Activated CD4-positive, alpha-beta T cell treated with anti-CD3 and anti-CD28 coated beads, Interleukin-2, amount 50 U/mL, for 16 hours (primary cell): ENCODE measurements at places on chromosomes 16 and 17.

DNA sequence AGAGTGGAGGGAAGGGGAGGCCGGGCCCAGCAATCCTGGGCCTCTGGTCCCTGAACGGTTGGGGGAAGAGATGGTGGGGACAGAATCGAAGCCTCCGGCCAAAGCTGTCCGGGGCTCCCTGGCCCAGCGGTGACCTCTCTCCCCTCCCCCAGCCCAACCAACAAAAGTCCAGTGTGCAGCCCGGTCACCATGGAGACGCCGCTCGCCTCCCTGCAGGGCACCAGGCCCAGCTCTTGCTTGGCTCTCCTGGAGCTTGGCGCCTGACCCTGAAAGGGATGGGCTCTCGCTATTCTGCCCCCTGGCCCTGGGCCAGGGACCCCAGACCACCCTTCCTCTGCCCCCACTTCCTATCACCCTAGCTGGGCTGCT lies 1.3 kb downstream of the METRN start:
- no peak for DNase-seq

GRCh38 chr16:76428858-76429257 lies 151.7 kb downstream of the CNTNAP4 start:
- no peak for DNase-seq

GRCh38 chr16:29664091-29664921 lies 1.3 kb downstream of the SPN start:
- DNase-seq = peak; percentile 56

GRCh38 chr17:76417499-76418143 lies 33.2 kb downstream of the SPHK1 start:
- DNase-seq = no peak

GRCh38 chr17:74592087-74592990 lies at the start of gene CD300LD:
TSS of gene CD300LD (minus strand) at chr17:74592283. CDS start at chr17:74592202, 81 bp downstream.
- peak; percentile 15 for DNase-seq

DNA sequence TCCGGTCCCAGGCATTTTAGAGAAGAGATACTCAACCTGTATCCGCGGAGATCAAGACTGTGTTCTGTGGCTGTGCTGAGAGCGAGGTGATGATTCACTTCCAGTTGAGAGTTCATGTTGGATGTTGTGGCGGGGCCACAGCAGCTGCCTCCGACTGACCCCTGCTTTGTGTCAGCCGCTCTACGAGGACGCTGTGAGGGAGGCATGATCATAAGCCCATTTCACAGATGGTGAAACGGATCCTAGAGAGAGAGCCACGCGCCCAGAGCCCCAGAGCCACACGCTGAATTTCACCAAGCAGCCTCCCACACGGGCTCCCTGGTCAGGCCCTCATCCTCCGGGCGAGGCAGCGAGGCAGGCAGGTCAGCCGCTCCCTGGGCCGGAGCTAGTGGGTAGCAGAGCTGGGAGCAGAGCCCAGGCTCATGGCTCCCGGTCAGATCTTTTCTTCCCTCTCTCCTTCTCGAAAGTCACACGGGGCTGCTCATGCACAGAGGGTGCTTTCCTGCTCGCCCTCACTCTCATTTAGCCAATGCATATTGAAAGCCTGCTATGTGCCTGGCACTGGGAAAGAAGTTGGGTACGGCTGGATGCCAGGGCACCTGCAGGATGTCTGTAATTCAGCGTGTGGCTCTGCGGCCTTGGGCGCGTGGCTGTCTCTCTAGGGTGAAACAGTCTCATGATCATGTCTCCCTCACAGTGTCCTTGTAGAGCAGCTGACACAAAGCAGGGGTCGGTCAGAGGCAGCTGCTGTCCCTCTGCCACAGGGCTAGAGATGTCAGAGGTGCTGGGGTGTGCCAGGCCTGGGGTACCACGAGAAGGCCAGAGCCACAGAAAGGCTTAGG lies 155.6 kb upstream of the CHMP6 start:
- DNase-seq = no peak

DNA sequence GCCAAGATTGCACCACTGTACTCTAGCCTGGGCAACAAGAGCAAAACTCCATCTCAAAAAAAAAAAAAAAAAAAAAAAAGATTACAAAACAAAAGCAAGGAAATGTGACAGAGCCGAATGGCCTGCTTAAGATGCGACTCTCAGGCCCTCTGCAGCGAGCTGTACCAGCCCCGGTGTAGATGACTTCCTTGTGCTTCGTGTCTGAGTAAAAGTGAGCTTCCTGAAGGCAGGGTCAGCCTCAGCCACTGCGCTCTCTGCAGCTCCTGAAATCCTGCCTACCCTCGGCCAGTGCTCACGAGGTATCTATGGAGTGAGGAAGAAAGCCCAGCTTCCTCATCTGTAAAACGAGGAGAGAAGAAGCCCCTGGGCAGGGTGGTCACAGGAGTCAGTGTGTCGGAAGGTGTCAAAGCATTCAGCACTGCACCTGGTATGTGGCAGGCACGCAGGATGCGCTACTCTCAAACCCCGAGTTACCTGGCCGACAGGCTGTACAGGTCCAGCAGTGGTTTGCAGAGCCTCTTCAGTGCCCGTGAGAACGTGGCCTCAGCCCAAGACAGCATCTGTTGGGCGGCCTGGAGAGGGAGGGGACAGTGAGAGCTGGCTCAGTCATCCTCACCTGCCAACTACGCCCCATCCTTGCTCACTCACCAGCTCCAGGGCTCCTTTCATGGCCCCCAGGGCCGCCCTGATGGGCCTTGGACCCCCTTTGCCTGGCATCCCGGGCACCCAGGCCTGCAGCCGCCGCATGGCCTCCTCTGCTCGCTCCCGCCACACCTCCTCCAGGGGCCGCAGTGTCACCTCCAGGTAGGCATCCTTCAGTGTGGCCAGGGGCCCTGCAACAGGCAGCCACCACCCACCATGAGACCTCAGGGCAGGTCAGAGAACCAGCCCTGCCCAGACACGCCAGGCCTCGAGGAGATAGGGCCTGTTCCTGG lies 44.6 kb downstream of the RMI2 start:
- DNase-seq = peak; percentile 23

GRCh38 chr17:81868674-81869220 lies 2.4 kb downstream of the ARHGDIA start:
- no peak for DNase-seq

DNA sequence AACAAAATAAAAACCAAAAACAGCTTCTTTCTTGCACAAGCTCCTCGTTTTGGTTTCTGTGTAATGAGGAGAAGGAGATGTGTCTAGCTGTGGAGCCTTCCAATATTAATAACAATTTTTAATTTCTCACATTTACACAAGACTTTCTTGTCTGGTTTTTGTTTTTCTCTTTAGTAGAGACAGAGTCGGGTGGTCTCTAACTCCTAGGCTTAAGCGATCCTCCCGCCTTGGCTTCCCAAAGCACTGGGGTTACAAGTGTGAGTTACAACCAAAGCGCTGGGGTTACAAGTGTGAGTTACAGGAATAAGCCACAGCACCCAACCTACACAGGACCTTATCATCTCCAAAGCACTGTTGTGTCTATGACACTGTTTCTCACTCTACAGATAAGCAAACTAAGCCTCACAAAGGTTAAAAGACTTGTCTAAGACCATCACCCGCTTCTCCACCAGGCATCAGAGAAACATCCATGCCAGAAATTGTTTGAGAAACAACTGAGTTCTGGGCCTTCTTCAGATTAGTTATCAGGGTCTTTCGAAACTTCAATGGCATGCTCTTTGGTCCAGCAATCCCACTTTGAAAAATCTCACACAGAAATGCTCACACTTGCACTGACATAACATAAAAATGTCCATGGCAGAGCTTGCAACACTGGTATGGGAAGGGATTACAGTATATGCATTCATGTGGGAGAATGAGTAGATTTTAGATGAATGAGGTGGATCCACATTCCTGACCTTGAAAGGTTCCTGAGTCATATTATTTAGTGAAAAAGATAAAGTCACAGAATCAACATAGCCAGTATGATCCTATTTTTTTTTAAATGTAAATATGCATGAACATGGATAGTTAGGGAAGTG lies 3.9 kb downstream of the ABAT start:
- no peak for DNase-seq

DNA sequence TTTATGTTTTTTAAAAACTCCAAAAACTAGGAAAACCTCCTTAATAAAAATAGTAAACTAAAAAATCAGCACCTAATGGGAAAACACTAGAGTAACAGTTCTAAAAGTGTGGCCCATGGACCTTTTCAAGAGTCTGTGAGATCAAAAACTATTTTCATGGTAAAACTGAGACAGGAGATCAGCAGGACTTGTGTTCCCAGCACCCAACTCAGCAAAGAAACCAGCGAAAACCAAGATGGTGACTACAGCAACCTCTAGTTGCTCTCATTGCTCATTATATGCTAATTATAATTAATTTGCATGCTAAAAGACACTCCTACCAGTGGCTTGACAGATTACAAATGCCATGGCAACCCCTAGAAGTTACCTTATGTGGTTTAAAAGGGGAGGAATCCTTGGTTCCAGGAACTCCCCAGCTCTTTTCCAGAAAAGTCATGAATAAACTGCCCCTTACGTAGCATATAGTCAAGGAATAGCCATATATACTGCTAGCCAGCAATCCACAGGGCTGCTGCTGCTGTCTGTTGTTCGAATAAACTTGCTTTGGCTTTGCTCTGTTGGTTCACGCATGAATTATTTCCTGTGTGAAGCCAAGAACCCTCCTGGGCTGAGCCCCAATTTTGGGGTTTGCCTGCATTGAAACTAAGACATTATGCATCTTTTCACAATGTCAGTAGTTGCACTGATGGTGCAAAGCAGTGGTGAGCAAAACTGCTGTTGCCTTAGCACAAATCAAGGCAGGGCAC lies 12.4 kb downstream of the CMTR2 start:
- no peak for DNase-seq

GRCh38 chr16:4684763-4685162 lies 8.6 kb upstream of the NUDT16L1 start:
- DNase-seq = no peak

DNA sequence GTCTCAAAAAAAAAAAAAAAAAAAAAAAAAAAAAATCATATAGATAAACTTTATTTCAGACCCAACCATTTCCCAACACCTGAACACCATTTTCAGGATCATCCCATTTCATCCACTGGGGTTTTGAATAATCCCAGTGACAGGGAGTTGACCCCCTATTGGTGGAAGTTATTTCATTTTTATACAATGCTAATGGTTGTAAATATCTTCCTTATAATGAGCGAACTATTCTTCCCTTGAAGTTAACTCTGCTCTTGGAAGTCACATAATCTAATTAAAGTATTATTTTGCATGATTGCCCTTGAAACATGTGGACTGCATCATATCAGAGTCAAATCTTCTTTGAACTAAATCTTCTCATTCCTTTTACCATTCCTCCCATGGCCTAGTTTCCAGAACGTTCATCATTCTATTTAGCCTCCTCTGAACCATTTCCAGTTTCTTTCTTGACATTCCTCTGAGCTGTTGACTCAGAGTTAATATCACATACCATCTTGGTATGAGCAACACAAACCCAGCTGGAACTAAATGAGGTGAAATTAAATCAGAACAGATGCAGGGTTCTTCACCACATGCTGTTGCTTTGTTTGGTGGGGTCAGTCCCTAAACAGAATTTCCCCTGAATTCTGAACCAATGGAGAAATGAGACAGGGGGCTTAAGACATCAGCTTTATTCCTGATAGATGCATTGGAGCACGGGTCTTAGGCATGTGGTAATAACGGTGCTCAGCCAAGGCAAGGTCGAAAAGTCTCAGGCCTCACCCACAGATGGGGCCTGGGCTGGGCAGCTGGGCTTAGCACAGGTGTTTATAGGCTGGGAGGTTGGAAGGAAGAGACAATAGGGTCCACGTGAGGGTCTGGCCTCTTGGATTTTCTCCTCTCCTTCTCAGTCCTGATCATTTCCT lies 8.9 kb downstream of the HSD17B2 start:
- DNase-seq = no peak

- no peak for DNase-seq
Measured at GRCh38 chr16:7705885-7706284, 373.2 kb downstream of the RBFOX1 start.

- no peak for DNase-seq
Measured at GRCh38 chr16:81394416-81394815, 50.2 kb upstream of the CMIP start.

DNA sequence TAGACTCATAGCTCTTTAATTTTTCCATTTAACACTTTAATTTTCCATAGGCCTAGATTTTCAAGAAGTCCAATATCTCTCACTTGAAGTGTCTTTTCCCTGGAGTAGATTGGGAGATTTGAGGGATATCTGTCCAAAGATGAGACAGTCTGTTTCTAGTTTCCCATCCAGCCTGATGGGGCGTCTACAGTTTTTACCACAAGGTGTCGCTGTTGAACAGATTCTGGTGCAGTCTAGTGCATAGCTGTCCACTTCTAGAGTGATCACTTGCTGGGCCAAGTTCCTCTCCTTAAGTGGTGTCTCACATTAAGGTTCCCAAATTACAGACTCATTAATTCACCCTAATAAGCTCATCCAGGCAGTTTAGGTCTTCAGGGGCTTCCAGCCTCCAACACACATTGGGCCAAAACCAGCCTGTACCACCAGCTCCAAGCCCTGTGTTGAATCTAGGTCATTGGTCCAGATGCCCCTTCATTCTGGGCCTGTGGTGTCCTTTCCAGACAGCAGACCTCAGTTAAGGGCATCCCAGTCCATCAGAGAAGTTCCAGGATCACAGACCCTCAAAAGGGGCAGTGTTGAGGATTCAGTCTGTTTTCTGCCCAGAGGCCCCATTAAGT lies 9.4 kb downstream of the SNX20 start:
- DNase-seq = peak; percentile 58

DNA sequence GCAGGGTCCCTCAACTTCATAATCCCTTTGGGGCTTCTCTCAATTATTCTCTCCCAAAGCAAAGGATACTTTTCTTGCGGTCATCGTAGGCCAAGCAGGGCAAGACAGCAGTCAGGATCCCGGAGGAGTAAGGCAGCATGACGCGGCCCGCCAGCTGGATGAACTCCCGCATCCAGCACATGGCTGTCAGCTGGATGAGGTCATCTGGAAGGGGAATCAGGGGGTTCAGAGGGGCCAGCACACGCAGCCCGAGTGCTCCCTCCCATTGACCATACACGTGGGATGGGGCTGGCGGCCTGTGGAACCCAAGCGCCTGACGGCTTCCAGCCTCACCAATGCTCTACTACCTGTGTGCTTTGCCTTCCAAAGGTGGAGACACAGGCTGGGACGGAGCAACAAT lies 19.2 kb downstream of the VAC14 start:
- no peak for DNase-seq

- peak; percentile 70 for DNase-seq
Measured at GRCh38 chr16:1003391-1004347, 22.1 kb downstream of the SOX8 start.

DNA sequence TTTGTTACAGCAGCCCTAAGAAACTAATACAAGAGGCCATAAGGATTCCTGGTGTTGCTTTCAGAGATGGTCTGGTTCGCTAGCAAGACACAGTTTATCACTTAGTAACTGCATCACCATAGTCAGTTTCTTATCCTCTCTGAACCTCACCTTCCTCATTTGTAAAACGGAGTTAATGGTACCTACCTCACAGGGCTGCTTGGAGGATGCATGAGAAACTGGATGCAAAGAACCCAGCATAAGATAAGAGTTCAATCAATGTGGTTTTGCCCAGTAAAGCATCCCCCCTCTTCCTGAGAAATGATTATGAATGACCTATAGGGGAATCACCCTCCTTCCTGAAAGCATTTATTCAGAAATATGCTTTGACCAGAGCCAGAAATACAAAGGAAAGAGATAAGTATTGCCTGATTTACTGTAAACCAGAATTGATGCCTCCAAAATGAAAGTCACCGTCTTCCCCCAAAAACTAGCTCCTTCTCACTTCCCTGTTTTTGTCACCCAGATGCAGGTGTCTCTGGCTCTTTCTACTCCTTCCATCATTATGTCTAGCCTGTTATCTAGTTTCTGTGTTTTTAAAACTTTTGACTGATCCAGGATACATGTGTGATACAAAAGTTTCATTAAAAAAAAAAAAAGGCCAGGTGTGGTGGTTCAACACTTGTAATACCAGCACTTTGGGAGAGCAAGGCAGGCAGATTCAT lies 2.8 kb upstream of the TEFM start:
- DNase-seq = no peak
